Endothelial cell of umbilical vein (primary cell): ENCODE measurements at places on chromosomes 4 and X. TPM values are rescaled to one million over a fixed set of nuclear protein-coding genes. Genes with fewer than 3 reads are reported as not detected.

- peaks cover 23% of the 10 kb centered on the region for H3K4me1 ChIP-seq
- H3K27me3 ChIP-seq = no peaks in the 10 kb centered on the region
- H3K36me3 ChIP-seq = no peaks in the 10 kb centered on the region
- H3K27ac ChIP-seq = peak within 1 kb of the TSS; percentile 68
Observed at GRCh38 chr4:88007304-88008121, at the start of gene PKD2. TSS of gene PKD2 (plus strand) at chr4:88007635. CDS start at chr4:88007734, 99 bp downstream.

GRCh38 chr4:11423465-11423864 is 5.2 kb downstream of the HS3ST1 start:
- H3K4me1 ChIP-seq = peaks cover 12% of the 10 kb centered on the region
- no peaks in the 10 kb centered on the region for H3K36me3 ChIP-seq
- no peak overlapping the region for H3K27ac ChIP-seq
- H3K27me3 ChIP-seq = peaks cover 13% of the 10 kb centered on the region
- no peak overlapping the region for H3K4me3 ChIP-seq

DNA sequence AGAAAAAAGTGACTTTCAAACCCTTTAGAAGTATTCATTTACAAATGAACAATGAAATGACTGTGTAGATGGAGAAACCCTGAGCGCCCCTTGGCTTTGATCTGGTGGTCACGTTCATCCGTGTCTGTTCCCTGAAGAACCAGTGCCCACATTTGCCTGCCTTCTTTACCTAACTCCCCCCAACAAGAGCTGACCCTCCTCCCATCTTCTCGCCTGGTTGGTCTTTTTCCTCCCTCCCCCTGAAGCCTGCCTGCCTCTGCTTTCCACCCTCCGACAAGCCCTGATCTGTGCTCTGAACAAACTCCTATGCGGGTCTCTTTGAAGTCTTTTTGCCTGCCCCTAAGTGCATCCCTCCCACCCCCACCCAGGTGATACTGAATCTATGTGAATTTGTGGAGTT is 18.5 kb downstream of the TBL1X start:
- no peaks in the 10 kb centered on the region for H3K4me1 ChIP-seq
- no peak for DNase-seq
- no peaks in the 10 kb centered on the region for H3K36me3 ChIP-seq
- no peak overlapping the region for H3K27ac ChIP-seq
- H3K4me3 ChIP-seq = no peak overlapping the region

DNA sequence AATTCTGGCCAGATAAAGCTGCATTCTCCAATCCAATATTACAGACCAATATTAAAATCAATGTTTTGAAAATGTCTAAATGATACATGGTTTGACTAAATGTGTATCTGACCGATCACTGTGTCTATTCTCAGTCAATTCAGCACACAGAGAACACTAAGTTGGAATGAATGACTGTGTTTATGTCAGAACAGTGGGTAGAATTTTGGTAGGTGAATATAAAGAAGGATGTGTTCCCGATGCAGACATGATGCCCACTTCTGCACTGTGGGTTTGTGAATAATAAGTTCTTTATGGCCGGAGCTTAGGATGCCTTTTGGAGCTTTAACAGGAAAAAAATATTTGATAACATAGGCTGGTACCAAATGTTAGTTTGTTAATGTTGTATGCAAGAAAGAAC is 113.2 kb upstream of the GIMD1 start:
- no peaks in the 10 kb centered on the region for H3K4me1 ChIP-seq
- H3K27me3 ChIP-seq = no peaks in the 10 kb centered on the region
- no peak overlapping the region for H3K27ac ChIP-seq
- no peak overlapping the region for H3K4me3 ChIP-seq

- no peak overlapping the region for H3K4me3 ChIP-seq
- no peak for DNase-seq
- H3K36me3 ChIP-seq = no peaks in the 10 kb centered on the region
- no peaks in the 10 kb centered on the region for H3K27me3 ChIP-seq
- no peaks in the 10 kb centered on the region for H3K4me1 ChIP-seq
- H3K27ac ChIP-seq = no peak overlapping the region
Observed at GRCh38 chrX:79336869-79337815, 30.0 kb downstream of the ITM2A start.

The POU3F4 gene
- not detected in 2 replicates for total RNA-seq

The GEMIN8 gene
- 17.7 and 18.5 TPM in 2 replicates for total RNA-seq

The NUP54 gene
- 45.7 and 49.9 TPM in 2 replicates for total RNA-seq

The SEPTIN6 gene
- total RNA-seq = 22.2 and 31.8 TPM in 2 replicates

The ADGRL3 gene
- total RNA-seq = 0.05 TPM in 1 of 2 replicates, not detected in the other

The DGKK gene
- total RNA-seq = not detected in 2 replicates

The GAGE12H gene
- not detected in 2 replicates for total RNA-seq

The CORIN gene
- 0.40 TPM in 1 of 2 replicates, not detected in the other for total RNA-seq

The LRP2BP gene
- total RNA-seq = 0.32 and 0.53 TPM in 2 replicates

The AREG gene
- total RNA-seq = 0.46 and 0.55 TPM in 2 replicates
